Omental fat pad (tissue), 4 donors: ENCODE measurements at places on chromosomes 3 and 15. TPM values are rescaled to one million over a fixed set of nuclear protein-coding genes. Genes with fewer than 3 reads are reported as not detected.

The LDHAL6B gene
- not detected for total RNA-seq

The COL6A6 gene
- 5.2 TPM for total RNA-seq

The IL5RA gene
- total RNA-seq = 0.36 TPM

The ATP10A gene
- total RNA-seq = 8.4 TPM

The FES gene
- 146 TPM for total RNA-seq

The ERICH6 gene
- total RNA-seq = not detected

The PLS1 gene
- 1.3 TPM for total RNA-seq

The TRAT1 gene
- total RNA-seq = 0.95 TPM

The HTR3E gene
- not detected for total RNA-seq

The GOLGA8G gene
- total RNA-seq = not detected

The SHQ1 gene
- 22.9 TPM for total RNA-seq

The TMEM266 gene
- 0.72 TPM for total RNA-seq

The RGMA gene
- 5.6 TPM for total RNA-seq

The SLC6A1 gene
- total RNA-seq = 0.48 TPM

GRCh38 chr3:161319867-161320266 is 51.5 kb downstream of the SPTSSB start:
- no peak for DNase-seq

GRCh38 chr15:93671387-93671943 is 559.9 kb upstream of the MCTP2 start:
- DNase-seq = no peak

DNA sequence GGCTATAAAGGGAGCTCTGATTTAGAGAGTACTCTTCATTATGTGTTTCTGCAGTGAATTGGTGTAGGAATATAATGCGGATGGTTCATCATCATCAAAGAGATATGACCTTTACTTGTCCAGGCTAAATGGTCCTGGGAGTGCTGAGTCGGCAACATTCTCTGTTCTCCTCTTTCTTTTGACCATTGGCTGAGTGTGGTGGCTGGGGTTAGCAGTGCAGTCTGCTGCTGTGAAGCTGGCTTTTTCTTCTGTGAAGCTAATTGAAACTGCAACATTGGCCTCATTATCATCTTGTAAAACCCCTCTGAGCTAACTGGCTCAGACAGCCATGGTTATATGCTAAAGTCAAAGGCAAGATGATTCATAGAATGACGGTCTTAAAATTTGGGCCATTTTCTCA is 83.8 kb downstream of the THRB start:
- DNase-seq = no peak

DNA sequence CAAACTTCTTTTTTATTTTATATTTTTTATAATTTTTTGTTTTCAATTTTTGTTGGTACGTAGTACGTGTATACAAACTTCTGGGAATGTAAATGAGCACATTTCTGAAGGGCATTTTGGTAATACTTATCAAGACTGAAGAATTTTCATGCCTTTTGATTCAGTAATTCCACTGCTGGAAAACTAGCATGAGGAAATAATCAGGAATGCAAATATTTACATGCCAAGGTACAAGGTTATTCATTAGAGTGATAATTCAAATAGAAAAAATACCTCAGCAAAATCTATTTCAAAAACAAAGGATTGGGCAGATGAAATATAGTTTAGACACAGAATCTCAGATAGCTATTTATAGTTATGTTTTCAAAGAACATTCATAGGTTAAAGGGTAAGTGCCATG is 128.7 kb downstream of the DMXL2 start:
- no peak for DNase-seq

DNA sequence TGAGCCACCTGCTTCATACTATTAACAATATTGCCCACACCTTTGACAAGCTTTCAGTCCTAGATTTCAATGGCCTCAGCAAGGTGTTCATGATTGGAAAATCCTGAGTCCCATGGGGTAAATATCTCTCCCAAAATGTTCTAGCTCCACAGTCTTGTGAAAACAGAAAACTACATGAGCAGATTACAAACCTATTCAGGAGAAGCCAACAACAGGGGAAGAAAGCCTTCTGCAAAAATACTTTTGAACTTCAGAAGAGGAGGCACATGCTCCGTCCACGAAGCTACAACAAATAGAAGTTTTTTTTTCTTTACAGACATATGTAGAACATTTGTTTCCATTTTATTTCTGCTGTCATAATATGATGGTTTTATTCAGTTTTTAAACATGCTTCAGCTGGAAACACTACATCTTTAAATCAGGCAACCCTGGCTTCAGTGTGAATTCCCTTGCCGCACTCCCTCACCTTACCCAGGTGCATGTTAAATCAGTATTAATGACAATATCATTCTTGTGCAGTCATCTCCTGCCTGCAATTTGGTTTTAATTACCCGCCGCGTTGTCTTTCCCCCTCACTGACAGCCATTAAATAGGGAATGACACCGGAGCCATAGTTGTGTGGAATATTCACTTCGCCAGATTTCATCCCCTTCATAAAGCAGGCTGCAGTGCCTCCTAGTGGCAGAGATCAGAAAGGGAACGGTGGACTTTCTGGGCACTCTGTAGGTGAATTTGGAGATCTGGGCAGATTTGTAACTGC is 725.5 kb upstream of the ARRDC4 start:
- DNase-seq = peak; percentile 48

DNA sequence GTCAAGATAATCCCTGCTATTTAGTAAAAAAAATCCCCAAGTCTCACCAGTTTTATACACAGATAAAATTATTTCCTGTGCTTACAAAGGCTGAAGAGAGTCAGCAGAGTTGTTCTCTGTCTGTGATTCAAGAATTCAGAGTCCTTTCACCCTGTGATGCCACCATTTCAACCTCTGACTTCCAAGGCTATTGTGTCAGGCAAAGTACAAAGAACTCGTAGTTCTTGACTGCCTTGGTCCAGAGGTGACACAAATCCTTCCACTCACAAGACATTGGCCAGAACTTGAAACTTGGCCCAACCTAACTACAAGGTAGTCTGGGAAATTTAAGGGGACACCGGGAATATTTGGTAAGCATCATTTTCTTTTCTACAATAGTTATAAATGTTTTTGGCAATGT is 34.9 kb upstream of the CMC1 start:
- no peak for DNase-seq

DNA sequence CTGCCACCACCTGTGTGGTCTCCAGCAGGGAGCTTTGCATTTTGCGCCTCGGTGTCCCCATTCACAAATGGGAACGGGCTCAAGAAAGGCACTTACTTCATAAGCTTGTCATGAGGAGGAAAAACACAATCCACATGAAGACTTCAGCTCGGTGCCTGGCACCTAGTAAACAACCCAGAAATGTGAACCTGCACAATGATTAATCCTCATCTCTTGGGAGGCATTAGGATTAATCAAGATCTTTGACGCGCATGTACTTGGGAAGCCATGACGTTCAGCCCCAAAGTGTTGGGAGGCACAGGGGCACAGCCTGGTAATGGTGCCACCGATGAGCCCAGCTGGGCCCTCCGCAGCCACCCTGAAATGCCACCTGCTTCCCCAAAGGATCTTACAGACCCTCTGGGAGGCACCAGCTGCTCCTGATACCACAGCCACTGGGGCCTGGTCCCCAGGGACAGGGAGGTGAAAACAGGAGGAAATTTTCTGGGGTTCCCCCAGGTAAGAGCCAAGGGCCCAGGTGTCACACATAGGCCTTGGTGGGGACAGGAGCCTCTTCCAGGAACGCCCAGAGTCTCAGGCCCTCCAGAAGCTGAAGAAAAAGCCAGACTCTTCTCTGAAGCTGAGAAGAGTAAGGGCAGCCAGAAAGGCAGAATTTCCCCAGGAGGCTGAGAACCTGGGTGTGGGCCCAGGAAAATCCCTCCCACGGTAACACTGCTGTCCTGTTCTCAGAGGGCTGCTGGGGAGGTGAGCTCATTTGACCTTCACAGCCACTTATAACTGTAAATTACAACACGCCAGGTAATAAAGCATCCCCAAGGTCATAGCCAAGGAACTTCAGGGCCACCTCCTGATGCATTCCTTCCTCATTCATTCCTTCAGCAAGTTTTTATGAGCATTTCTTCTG is 507.5 kb downstream of the SHQ1 start:
- no peak for DNase-seq

GRCh38 chr15:57122080-57122840 is 203.8 kb downstream of the TCF12 start:
- DNase-seq = no peak

DNA sequence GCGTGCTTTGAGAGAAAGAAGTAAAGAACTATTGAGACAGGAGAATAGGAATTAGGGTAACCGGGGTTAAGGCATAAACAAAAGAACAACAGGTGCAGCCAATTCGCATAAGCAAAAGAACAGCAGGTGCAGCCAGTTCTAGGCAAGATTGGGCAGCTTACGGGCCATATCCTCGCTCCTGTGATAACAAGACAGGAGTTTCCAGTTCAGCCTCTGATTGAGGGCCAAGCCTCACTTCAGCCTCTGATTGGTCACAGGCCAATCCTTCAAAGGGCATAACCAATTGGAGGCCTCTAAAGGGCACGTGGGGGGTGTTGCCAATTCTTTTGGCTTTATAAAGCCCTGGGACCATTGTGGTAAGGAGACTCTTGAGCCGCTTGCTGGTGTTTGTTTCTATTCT is 143.5 kb downstream of the GADL1 start:
- no peak for DNase-seq

DNA sequence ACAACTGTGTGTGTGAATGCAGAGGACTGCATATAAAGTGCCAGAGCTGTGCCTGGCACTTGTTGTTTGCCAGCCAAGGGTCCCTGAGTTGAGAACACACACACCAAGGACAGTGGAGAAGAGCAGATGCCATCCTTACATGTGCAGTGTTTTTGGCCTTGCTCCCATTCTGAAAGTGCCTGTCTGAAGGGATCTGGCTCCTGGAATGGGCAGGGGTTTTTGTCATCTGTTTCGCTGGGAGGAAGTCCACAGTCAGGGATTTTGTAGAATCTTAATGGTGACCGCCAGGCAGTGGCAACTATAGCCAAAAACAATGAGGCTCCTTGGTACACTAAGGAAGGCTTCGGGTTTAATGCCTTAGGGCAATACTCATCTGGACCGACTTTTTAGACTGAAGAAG is 63.7 kb downstream of the DUT start:
- no peak for DNase-seq

DNA sequence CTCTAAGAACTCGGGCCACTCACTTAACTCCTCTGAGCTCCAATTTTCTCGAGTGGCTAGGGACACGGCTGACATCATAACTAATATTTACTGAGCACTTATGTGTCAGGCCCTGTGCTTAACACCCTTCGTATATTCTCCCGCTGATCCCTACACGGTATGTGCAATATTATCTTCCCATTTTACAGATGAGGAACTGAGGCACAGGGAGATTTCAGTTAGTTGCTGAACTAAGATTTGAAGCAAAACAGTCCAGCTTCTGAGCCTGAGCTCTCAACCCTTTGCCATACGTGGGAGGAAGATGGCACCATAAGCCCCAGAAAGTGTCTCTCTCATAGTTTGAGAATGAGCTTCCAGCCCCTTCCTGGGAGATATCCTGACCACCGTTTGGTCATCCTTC is 19.6 kb downstream of the FAH start:
- no peak for DNase-seq

- no peak for DNase-seq
These were observed 132.7 kb downstream of the SLC25A26 start for GRCh38 chr3:66353530-66353929.

DNA sequence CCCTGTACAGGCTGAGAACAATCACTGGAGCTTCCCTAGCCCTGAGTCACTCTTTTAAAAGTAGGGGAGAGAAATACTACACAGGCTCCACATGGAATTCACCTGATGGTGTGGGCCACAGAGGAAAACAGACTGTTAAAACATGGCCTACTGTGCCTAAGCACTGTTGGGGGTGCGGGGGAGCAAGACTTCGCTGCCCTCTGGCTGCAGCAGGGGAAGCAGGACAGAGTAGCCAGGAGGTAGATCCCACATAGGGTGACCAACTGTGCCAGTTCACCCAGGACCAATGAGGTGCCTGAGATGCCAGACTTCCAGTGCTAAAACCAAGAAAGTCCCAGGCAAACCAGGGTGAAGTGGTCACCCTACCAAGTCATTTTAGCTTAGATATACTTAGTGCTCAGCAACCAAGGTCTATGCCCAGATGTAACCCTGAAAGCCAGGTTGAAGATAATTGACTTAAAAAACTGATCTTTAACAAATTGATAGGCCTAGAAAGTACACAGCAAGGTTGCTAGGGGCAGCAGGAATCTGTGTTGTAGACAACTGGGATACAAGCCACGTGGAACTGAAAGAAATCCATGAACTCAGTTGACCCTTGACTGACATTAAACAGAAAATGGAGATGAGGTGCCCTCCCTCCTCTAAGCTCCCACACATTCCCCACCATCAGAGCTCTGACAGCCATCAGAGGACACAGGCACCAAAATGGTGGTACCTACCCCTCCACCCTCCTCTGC is 344.2 kb upstream of the PPP2R3A start:
- no peak for DNase-seq

- no peak for DNase-seq
These were observed 9.3 kb upstream of the SYNM start for GRCh38 chr15:99095626-99096025.

DNA sequence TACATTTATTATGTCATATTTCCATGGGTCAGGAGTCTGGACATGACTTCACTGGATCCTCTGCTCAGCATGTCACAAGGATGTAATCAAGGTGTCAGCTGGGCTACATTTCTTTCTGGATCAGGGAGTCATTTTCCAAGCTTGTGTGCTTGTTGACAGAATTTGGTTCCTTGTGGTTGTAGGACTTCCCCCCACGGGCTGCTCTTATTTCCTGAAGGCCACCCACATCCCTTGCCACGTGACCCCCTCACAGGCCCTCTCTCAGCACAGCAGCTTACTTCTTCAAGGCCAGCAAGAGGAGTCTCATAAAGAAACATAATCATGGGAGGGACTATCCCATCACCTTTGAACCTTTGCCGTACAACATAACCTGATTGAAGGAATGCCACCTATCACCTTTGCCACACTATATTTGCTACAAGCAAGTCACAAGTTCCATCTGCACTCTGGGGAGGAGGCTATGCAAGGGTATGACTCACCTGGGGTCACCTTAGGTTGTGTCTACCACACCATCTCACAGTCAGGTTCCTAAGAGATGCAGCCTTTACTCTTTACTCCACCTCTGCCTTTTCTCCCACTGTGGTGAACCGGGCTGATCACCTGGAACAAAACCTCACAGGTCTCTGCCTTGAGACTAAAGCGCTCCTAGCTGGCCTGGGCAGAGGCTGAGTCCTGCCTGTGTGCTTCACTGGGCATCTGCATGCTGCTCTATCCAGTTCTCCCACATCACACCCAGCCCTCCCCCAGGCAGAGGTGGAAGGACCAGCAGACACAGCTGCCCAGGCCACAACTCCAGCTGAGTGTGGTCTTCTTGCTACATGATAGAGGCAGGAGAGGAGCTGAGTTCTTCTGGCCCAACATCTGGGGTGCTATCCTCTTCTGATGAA is 13.5 kb downstream of the RAB6B start:
- DNase-seq = no peak

- no peak for DNase-seq
These were observed 68.8 kb upstream of the SLC12A8 start for GRCh38 chr3:125281381-125281780.
